Stimulated activated naive B cell treated with anti-CD40 and anti-IgM and Interleukin-4, amounts not matched to agents 10 μg/mL and 1 μg/mL and 100 μg/mL, for 72 hours (primary cell): ENCODE measurements at places on chromosomes 3 and 15.

DNA sequence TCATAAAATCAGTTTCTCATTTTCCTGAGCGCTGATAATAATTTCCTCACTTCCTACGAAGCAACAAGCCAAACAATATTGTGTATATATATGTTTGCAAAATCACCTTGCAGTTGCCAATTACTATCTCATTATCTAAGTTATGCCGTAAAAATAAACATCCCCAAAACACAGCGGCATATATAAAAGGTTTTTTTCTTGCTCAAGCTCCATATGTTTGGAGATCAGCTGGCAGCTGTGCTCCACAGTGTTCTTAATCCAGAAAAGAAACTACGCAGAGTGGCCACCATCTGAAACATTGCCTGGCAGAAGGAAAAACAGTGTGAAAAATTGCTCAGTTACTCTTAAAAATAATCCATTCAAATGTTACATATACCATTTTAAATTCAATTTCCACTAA, 951.4 kb downstream of the PLOD2 start:
- no peak for DNase-seq

GRCh38 chr15:37594417-37594816, 340.0 kb upstream of the TMCO5A start:
- no peak for DNase-seq

DNA sequence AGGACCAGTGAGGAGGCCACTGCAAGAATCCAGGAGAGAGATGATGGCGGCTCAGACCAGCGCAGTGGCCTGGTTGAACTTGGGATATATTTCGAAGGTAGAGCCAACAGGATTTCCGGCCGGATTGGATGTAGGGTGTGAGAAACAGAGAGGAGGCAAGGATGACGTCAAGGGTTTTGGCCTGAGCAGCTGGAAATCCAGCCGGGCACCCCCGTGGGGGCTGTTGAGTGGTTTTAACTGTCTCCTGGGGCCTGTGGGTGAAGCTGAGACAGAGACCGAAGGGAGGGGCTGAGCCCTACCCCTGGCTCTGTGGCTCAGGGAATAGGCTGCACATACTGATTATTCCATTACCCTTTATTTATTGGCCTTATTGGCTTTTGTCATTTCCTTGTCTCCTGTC, 45.7 kb downstream of the EXOG start:
- DNase-seq = no peak

- DNase-seq = no peak
Observed at GRCh38 chr3:160577556-160578195, 12.3 kb upstream of the KPNA4 start.

DNA sequence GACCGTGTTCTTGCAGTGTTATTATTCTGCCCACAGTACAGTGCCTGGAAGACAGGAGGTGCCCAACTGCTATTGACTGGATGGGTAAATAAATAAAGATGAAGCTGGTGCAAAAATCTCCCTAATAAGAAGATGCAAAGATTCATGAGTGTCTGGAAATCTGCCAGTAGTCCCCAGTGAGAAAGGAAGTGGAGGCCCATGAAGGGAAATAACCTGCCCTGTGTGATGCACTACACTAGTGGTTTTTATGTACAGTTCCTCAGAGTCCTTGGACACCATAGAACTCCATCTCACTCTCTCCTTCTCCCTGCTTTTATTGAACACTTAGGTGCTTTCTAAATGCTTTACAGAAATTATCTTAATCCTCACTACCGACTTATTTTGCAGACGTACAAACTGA, 8.3 kb upstream of the SUCLG2 start:
- DNase-seq = no peak
